Left ventricle myocardium superior (tissue), 1 donor: ENCODE measurements at places on chromosomes 12 and 14.

DNA sequence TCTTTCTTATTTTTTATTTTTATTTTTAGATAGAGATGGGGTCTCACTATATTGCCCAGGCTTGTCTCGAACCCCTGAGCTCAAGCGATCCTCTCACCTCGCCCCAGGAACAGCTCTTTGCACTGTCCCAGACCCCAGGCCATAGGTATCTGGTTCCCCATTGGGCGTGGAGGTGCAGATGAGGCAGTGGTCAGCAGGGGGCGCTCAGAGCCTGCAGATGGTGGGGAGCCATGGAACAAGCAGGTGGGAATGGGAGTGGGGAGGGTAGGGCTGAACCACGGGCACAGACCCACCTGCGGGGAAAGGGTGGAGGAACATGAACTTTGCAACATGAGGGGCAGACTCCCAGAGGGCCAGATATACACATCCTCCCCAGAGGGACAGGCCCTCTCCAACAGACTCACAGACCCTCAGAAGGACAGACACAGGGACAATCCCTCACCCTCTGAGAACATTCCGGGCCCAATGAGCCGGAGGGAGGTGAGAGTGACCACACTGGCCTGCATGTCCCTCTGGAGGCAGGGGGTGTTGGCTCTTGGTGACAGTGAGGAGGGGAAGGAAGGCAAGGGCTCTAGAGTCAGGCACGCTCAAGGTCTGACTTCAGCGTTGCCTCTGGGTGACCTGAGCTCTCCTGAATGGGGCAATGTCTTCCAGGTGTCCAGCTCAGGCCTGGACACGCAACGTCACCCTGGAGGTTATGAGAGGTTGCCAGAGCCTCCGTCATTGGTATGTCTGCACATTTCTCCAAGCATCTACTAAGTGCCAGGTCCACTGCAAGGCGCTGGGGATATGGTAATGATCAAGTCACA lies 34.9 kb downstream of the KRT80 start:
- DNase-seq, result peak; percentile 86

- DNase-seq, result no peak
These were observed 1.8 kb upstream of the TESC start for GRCh38 chr12:117100851-117101673.

GRCh38 chr12:92029136-92029535 lies 116.5 kb downstream of the BTG1 start:
- no peak for DNase-seq

DNA sequence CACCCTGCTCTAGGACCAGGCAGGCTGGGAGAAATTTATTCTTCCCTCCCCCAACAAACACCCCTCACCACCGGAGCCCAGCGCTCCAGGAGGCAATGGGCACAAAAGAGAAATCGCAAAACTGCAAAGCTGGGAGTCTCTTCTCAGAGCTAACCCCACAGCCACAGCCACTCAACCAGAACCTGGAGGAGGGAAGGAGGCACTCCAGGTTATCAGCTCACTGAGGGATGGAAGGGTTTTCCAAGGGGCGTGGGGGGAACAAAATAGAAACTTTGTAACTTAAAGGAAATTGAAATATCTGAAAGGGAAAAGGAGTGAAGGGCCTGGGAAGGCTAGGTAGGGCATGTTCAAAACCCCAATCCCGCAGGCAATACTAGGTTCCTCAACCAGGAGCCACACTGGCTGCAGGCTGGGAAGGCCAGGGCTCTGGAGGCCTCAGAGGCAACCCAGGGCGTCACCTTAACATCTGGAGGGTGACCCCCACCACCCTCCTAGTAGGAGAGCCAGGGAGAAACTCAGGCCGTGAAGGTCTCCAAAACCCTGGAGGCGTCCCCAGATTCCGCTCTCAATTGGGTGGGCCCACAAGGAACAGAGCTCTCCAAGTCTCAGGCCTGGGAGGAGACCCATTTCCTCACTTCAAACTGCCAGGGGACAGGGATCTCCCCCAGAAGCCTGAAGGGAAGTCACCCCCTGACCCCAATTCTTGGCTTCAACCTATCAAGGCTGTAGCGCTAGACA lies 3.2 kb downstream of the KDM2B start:
- DNase-seq, result no peak

DNA sequence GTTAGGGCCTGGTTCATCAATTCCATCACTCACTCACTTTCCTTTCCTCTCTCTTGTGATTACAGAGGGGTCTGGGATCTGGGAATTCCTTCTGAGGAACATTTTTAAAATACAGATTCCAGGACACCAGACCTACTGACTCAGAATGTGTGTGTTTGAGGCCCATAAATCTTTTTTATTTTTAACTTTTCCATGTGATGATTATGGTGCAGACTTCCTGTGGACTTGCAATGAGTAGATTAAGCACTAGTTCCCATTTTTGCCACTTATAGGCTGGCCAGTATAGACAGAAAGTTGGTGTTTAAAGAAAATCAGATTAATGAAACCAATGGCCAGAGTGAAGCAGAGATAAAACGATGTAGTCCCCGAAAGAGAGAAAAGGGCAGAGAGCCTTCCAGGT lies 28.1 kb downstream of the SLC41A2 start:
- no peak for DNase-seq

- no peak for DNase-seq
These were observed 2.0 kb upstream of the ING4 start for GRCh38 chr12:6664902-6665301.

- peak; percentile 26 for DNase-seq
These were observed 238.5 kb upstream of the NAV3 start for GRCh38 chr12:77591959-77592743.

DNA sequence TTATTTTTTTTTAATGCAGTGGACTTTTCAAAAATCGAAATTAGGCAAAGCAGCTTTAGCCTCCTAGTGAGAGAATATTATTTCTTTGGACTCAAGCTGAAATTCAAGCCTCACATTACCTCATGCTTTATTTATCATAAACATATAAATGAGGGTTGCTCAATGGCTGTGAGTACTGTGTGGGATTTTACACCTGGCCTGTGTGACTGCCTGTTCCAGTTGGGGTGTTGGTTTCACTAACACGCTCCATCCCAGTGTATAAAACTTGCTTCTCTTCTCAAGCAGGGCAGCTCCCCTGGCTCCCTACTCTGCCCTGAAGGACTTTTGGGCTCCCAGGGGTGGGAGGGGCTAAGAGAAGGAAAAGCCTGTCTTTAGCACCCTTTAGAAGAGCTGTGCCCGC lies 15.0 kb downstream of the ANKLE2 start:
- DNase-seq, result no peak

DNA sequence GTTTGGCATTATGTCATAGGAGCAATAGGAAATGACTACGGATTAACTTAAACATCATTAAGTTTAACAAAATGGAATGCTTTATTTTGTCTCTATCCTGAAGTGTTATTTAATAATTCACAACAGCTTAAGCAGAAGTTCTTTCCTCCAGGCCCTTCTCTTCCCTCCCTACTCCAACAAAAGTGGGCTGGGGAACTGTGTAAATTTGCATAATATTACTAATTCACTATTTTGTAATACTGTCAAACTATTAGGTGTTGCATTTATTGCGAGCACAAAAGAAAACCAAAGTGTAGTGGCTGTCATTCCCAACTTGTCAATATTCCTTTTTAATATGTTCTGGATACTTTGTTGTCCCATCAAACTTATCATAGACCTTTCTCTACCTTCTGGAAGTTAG lies 69.8 kb downstream of the ATG14 start:
- DNase-seq, result no peak

- no peak for DNase-seq
These were observed 357.9 kb downstream of the BCL11B start for GRCh38 chr14:98913967-98914650.
